ENCODE measurements at places on chromosomes 16 and 17.

DNA sequence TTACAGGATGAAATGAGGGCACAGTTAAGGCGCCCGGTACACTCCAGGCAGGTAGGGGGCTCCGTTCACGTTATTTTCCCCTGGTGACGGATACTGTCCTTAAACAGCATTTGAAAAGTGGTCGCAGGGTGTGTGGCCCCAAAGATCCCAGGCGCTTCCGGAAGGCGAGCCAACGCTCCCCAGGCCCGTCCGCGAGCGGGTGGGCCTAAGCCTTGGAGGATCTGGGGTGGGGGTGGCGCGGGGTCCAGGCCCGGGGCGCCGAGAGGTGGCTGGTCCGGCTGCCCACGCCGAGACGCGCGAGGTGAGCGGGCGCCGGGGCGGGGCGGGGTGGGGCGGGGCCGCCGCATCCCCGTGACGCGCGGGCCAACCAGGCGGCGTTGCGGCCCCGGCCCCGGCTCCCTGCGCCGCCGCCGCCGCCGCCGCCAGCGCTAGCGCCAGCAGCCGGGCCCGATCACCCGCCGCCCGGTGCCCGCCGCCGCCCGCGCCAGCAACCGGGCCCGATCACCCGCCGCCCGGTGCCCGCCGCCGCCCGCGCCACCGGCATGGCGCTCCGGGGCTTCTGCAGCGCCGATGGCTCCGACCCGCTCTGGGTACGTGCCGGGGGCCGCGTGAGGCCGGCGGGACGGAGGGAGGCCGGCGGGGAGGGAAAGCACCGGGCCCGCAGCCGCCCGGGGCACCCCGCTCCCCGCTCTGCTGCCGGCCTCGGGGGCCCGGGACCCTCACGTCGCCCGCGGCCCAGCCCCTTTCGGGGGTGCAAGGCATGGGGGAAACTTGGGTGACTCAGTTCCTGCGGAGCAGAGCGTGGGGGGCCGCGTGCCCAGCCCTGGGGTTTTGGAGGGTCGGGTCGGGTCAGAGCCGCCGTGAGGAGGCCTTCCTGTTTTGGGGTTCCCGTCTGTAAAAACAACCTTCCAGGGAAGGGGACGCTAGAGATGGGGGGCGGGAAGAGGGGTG, at the start of gene ABCC1:
Gene ABCC1, plus strand, starts transcription at position 407 of the 951 bp plus-strand sequence. Its CDS starts 136 bp downstream, at position 543.
- peak; percentile 21 for DNase-seq

DNA sequence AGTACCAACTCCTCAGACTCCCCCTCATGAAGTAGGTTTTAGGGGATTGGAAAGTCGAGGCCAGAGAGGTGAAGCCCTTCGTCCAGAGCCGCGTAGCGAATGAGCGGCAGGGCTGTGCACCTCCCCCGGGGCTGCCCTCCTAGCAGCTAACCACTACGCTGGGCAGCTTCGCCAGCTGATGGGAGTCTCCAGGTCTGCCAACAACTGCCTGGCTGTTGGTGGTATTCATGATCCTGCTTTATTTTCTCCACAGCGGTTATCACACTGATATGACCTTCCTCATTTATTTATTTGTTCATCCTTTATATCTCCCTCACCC, 773 bp upstream of the NETO2 start:
- DNase-seq = no peak

GRCh38 chr16:78770353-78771091, 671.1 kb downstream of the WWOX start:
- DNase-seq = peak; percentile 11

DNA sequence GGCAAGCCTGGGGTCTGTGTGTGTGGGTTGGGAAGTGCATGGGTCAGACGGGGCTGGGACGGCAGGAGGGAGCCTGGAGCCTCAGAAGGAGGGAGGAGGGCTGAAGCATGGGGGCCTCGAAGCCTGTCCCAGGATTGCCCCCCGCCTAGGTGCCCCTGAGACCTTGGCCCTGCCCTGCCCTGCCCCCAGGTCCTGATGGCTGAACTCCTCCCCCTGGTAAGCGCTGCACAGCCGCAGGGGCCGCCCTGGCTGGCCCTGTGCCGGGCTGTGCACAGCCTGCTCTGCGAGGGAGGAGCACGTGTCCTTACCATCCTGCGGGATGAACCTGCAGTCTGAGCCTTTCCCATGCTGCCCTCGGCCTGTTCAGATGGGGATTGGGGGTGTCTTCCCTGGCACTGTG, 4.4 kb downstream of the TEDC2 start:
- DNase-seq = peak; percentile 62

DNA sequence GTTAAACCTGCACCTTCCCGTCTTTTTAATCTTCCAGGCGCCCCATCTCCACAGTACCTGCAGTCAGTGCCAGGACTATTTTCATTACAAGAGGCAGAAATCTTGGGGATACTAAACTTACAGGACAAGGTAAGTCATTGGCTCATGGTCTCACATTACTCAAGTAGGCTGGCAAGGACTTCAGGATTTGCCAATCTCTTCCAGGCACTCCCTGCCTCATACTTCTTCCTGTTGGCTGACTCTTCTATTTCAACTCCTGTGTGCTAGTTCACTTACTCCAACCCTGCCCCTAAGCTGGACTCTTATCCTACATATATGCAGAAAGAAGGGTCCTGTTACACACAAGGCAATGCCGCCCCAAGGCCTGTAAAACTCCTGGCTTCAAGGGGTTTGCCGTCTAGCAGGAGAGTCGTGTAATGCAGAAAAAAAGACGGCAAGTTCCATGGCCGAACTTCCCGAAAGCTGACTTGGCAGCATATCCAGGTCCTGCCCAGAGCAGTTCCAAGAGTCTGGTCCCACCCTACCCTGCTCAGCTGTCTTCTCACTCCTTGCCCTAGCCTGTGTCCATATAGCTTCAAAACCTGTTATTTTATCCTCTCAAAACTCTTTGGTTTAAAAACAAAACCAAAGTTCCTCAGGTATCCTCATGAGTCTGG, 14.8 kb downstream of the ERN1 start:
- DNase-seq = no peak

- DNase-seq = no peak
These were observed 618 bp downstream of the GGA3 start for GRCh38 chr17:75260641-75261335.

GRCh38 chr16:2032285-2033056, 5.8 kb downstream of the NHERF2 start:
- DNase-seq = no peak

- no peak for DNase-seq
These were observed 2.6 kb upstream of the GRIN2C start for GRCh38 chr17:74862108-74862901.

- DNase-seq = no peak
These were observed 385.2 kb downstream of the NPIPA8 start for GRCh38 chr16:17951378-17951777.

- no peak for DNase-seq
These were observed 40.1 kb upstream of the CES5A start for GRCh38 chr16:55915096-55915827.

GRCh38 chr17:77968788-77969187, 10.3 kb downstream of the TNRC6C start:
- DNase-seq = no peak

DNA sequence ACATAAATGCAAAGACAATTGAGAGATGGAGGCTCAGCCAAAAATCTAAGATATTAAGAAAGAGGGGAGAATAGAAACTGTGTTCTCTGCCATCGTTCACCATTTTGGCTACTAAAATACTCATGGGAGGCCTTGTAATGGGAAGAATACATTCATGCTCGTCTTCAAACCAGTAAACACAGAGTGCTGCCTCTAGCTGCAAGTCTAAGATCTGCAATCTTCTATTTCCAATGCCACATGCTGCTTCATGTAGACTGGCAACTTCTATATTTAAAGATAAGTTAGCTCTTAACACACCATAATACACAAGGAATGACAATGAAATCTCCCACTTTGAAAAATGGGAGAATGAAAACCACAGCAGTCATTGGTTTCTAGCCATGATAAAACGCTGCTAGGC, 387.3 kb downstream of the HS3ST3B1 start:
- no peak for DNase-seq

GRCh38 chr17:62478424-62478879, at the start of gene TLK2:
TSS of gene TLK2 (plus strand) at chr17:62478825. CDS start at chr17:62481126, 2,301 bp downstream.
- DNase-seq = peak; percentile 84

DNA sequence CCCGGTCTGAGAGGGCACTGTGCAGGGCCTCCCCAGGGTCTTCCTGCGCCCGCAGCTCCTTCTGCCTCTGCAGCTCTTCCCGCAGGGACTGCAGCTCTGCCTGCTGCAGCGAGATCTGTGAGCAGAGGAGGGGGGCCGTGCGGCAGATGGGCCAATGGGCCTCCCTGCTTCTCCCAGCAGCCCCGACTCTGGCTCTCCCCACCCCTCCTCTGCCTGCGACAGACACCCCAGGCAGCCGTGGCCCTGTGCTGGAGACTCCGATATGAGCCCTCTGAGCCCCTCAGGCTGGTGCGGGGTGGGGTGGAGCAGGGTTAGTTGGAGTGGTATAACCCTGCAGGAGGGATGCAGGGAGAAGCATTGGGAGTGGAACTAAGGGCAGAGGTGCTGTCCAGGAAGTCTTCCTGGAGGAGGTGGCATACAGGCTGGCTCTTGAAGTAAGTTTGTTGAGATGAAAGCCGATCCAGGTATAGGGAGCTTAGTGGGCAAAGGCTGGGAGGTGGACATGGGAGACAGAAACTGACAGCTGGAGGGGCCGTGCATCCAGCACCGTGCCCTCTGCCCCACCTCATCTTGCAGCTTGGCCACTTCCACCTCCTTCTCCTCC, 5.0 kb downstream of the THOC6 start:
- peak; percentile 51 for DNase-seq

- no peak for DNase-seq
These were observed 50.0 kb downstream of the VAC14 start for GRCh38 chr16:70750893-70751467.

DNA sequence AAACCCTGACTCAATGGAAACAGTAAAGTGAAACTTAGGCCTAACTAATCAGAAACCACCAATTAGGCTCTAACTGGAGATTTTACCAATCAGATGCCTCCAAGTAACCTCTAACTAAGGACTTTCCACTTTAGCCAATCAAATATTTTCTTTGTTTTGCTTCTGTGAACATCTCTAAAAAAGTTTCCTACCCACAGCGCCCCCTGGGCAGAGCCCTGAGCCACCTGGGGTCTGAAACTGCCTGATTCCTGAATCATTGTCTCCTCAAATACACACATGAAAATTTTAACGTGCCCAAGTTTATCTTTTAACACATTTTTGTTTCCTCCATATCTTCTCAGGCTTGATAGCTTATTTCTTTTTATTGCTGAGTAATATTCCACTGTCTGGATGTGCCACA, 19.0 kb downstream of the ADAD2 start:
- DNase-seq = no peak

DNA sequence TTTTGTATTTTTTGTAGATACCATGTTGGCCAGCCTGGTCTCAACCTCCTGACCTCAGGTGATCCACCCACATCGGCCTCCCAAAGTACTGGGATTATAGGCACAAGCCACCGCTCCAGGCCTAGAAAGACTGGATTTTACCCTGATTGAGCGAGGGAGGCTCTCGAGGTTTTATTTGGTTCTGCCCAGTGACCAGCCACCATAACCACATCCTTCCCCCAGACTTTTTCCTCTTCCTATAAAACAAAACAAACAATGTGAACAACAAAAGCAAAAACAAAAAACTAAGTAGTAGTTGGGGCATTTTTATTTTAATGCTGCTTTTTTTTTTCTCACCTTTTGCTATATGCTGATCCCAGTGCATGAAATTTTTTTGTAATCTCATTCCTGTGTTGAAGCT, 509.6 kb downstream of the MAF start:
- no peak for DNase-seq

GRCh38 chr17:56000411-56000810, 152.9 kb upstream of the ANKFN1 start:
- DNase-seq = no peak

GRCh38 chr17:59427425-59427921, 96.0 kb downstream of the YPEL2 start:
- no peak for DNase-seq

DNA sequence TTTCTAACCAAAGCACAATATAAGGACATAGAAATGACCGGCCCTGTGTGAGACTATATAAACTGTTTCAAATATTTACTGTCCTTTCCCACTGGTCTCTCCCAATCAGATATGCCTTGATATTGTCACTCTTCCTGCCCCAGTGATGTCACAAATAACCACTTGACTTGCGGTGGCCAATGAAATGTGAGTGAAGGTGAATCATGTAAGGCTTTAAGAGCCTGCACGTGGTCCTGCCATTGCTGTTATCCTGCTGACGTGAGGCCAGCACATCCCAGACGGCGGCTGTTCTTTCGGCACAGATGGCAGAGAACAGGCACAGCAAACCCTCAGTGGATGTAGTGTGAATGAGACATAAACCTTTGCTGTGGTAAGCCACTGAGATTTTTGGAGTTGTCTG, 5.4 kb upstream of the KLHL11 start:
- DNase-seq = no peak

DNA sequence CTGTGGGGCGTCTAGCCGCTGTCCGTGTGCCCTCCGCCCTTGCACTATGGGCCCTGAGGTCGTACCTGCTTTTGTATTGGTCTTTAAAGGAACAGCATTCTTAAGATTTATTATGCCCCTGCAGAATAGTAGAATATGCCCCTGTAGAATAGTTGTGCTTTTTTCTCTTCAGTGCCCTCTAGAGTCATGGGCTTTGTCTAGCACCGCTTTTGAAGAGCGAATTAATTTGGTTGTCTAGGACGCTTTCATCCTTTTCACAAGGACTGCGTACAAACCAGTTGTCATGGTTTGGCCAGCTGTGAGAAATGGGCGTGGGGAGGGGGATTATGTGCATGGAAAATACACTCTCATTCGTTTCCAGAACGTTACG, 621 bp downstream of the CEP95 start:
- peak; percentile 34 for DNase-seq

DNA sequence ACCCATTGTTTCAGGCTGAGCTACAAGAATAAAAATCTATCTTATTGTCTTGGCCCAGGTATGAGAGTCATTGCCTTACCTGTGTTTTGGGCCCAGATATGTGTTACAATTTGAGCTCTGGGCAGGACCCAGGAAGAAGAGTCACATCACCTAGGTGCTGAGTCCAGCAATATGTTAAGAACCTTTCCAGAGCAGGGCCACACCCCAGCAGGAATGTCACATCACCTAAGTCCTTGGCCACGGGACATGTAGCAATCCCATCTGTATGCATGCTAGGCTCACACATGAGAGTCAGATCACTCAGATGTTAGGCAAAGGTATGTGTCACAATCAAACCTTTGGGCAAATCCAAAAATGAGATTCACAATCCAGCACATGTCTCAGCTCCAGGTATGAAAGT, 2103.5 kb downstream of the TP53TG3F start:
- DNase-seq = no peak

- no peak for DNase-seq
These were observed 185.3 kb upstream of the CACNG3 start for GRCh38 chr16:24070851-24071250.

DNA sequence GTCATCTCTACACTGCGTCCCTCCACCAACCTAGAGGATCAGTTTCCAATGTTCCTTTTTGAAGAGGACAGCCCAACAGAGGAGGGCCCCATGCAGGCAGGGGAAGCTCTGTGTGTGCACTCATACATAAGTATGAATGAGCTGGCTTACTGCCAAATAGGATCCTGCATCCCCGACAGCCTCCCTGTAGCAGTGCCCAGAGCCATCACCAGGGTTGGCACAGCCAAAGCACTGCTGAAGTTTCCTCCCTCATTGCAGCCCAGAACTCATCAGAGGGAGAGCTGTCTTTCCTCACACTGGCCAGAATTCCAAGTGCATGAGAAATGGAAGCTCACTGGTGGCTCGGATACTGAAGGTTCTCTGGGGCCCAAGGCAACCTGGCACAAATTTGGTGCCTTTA, 114.4 kb downstream of the ASIC2 start:
- DNase-seq = no peak
